NCI-H1048 (cell line): ENCODE measurements at places on chromosomes 16 and 17.

DNA sequence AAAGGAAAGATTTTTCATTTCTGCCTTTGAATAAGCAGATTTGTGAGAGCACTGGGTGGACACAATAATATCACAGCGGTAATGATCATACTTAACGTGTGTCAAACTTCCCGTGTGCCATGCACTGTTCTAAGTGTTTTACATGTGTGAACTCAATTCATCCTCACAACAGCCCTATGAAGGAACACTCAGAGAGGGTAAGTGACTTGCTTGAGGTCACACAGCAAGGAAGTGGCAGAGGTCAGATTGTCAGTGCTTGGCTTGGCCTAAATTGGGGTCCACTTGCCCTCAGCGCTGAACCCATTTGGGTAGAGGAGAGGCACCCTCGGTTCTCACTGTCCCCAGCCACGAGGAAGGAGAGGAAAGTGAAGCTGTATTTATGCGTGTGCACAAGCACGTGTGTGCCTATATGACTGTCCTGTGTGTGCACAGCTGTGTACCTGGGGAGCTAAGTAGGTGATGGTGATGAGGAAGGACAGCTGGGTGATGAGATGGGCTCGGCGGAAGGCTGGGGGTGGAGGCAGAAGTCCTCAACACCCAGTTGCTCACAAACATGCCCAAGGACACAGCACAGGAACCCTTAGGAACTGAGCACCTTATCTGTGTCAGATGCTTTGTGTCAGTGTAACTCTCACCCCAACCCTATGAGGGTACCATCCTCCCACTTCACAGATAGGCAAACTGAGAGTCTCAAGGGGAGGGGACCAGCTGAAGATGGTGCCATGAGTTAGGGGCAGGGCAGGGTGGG lies 9.8 kb upstream of the ADGRG3 start:
- DNase-seq: no peak

DNA sequence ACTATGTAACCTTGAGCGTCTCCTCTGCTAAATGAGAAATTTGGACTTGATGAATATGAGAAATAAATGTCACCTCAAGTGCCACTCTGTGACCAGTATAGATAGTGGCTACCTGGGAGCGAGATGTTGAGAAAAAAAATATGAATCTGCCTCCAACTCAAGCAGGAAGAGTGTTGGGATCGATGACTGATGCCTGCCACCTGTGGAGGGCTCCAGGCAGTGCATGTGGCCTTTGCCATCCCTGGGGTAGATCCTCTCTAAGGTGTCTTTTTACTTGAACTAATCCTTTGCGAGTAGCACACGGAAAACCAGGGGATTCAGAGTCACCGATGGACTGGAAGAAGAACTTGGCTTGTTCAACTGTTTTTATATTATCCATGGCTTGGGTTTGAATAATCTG lies 9.4 kb downstream of the CCDC182 start:
- no peak for DNase-seq

- no peak for DNase-seq
Observed at GRCh38 chr17:34584805-34585416, 5.5 kb downstream of the TMEM132E start.

- no peak for DNase-seq
Observed at GRCh38 chr16:6643080-6643686, 689.5 kb upstream of the RBFOX1 start.
